Muscle of back (tissue), 13 donors: ENCODE measurements at places on chromosomes 6 and 20.

DNA sequence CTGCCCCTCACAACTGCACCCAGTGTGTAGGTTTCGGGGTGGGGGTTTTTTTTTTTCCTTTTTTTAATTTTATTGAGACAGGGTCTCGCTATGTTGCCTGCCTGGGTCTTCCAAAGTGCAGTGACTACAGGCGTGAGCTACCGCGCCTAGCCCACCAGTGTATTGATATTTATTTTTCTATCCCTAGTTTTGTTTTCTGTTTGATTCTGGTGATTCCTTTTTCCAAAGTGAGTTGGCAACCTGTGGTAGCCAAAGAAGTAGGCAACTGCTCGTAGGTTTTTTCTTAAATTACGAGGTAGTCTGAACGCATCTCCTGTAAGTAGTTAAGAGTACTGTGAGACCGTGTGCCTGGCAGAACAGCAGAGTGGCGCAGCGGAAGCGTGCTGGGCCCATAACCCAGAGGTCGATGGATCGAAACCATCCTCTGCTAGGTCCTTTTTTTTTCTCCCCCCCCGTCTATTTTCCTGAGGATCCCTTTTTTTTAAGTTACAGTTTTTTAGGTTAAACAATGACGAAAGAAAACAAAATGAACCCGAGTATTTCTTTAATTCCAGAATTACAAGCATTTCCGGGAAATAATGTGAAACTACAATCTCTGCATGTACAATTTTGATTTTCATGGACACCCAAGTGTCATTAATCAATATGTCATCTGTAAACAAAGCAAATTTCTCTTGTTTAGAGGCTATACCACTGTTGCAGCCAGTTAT is 78.7 kb upstream of the BTN3A2 start:
- peak; percentile 95 for DNase-seq

DNA sequence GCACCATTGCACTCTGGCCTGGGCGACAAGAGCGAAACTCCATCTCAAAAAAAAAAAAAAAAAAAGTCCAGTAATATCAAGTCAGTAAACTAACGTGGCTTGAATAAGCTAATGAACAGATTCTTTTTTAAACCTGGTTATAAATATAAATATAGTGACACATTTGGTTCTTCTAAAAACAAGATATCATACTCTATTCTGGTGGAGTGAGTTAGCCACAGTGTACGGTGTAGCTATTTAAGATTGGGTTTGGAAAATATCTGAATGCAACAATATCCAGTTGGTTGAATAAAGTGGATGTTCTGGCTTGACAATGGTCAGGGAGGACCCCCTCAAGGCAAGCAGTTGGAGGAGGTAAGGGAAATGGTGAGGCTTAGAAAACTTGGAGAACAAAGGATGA is 5.9 kb upstream of the DEK start:
- DNase-seq, result no peak

DNA sequence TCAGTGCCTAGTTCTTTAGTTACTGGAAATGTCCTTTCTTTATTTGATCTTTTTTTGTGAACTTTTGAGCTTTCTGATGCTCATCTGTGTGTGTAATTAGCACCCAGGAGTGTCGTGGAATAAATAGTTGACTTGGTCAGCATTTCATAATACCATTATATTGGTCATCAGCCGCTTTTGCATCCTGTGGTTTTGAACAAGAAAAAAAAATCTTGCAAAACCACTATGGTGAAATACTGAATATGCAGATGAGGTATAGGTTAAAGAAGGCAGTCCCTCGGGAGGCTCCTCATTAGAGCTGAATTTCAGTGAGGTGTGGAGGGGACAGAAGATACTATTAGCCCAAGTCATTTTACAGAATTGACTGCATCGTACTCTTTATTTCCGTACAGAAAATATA is 90.1 kb downstream of the FOXO3 start:
- DNase-seq, result no peak

- no peak for DNase-seq
Measured at GRCh38 chr6:136158971-136159370, 91.1 kb downstream of the MTFR2 start.

GRCh38 chr6:125781314-125781868 is 9.4 kb upstream of the NCOA7 start:
- no peak for DNase-seq

GRCh38 chr20:2767768-2768631 is 32.4 kb downstream of the CPXM1 start:
- no peak for DNase-seq

GRCh38 chr6:5203546-5203945 is 57.2 kb downstream of the LYRM4 start:
- peak; percentile 60 for DNase-seq

GRCh38 chr6:31204751-31205145 is 34.3 kb upstream of the POU5F1 start:
- DNase-seq, result no peak

DNA sequence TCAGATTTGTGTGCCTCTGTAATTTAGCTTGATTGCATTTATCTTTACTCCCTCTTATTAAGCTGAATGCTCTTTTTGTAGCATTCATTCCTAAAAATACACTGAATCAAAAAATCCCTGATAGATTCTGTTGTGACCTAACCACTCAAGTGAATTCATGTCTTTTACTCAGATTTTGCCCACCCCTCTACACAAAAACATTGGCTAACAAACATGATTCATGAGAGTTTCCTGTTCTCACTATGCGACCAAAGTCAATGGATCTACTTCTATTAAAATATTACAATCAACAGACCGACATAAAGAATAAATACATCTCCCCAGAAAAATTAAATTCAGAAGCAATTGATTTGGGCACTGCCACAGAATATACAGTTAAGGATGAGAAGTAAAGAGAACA is 99.5 kb upstream of the THEMIS start:
- no peak for DNase-seq

DNA sequence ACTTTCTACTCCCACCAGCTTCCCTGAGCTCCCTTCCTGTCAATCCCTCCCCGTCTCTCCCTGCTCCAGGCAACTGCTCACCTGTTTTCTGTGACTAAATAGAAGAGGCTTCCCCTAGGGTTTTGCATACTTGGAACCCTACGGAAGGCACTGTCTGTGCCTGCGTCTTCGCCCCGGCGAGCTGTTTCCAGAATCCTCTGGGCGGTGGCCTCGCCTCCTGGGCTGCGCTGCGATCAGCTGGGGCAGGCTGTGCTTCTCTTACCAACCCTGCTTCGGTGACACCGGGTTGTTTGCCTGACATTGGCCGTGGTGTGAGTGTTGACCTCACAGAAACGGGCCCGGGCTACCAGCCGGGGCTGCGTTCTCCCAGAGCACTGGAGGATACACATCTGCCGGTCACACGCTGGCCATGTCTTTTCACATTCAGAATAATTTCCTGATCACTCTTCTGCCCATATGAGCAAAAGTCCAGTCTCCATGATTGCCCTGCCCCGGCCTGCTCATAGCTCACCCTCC is 29.4 kb upstream of the CCR6 start:
- DNase-seq, result no peak

GRCh38 chr20:64068386-64069208 is 5.6 kb downstream of the TCEA2 start:
- no peak for DNase-seq

DNA sequence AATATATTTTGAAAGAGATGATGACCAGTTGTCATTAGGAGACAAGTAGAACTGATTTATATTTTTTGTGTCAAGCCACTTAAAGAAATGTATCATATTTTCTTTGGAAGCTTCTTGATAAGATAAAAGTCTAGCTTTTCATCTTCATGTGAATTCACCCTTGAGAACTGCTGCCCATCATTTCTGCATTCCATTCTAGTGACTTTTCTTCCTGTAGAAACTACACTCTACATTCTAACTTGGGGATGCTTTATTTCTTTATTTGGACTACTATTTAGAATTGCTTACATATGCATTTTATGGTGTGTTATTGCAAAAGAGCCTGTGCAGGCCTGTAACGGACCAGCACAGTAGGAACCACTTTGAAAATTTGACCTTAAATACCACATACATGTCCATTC is 335.0 kb upstream of the KCNQ5 start:
- no peak for DNase-seq

DNA sequence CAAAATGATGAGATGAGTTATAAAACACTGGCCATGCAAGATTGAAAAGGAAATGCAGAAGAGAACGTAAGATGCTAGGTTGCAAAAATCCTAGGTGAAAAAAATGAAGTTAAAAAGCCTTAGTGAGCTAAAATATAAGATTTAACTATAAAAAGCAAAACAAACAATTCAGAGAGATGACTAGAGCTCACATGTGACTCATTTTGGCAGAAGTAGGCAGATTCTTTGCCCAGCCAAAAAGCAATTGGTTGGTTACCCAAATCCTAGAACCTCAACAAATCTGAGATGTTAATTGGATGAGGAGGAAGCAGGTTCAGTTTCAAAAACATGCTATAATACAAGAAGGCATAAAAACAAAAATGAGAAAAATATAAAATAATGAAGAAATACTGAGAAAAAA is 249.1 kb downstream of the OGFRL1 start:
- no peak for DNase-seq

DNA sequence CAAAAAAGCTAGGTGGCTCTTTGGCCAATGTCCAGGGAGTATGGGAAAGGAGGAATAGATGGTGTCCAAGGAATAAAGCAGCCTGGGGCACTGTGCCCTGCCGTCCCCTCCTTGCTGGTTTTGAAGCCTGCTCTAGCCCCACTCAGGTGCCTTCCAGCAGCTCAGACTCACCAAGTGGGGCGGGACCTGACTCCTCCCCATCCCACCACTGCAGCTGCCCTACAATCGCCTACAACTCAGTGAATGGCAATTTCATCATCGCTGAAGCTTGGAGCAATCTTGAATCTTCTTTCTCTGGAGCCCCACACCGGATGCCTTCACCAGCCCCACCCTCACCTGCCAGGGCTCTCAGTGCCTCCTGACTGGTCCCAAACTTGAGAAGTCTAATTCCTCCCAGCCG is 56.4 kb upstream of the NXT1 start:
- no peak for DNase-seq

- no peak for DNase-seq
Measured at GRCh38 chr6:90199900-90200299, 96.7 kb downstream of the BACH2 start.

DNA sequence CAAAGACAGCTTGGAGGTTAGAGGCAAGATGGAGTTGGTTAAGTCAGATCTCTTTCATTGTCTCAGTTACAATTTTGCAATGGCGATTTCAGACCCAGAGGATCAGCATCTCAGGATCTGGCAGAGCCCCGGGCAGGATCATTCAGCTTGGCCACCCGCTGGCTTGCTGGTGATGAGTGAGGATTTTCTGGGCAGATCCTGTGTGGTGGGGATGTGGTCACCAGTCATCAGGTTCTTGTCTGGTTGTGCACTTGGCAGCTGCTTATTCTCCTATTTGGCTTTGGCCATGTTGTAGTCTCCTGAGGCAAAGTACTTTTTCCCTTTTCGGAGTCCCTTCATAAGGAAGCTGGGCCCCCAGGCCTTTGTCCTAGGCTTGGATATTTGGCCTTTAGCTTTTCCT is 953.9 kb downstream of the KIF16B start:
- no peak for DNase-seq

- DNase-seq, result peak; percentile 64
Measured at GRCh38 chr6:138795809-138796603, at the start of gene ECT2L. Gene ECT2L (plus strand): TSS chr6:138796087. CDS start chr6:138813275, 17,188 bp downstream.

DNA sequence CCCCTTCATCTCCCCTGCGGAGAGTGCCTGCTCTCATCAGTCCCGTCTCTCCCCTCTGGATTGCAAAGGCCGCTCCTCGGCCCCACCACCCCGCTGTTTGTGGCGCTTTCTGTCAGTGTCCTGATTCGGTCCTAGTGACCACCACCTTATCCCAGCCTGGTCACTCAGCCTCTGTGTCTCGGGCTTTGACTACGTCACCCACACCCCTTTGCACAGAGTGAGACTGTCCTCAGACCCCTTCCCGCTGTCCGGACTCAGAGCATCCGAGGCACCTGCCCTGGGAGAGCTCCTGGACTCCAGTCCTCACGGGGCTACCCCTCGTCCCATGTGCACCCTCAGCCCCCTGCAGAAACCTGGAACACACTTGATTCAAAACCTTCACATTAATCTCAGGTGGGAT is 380.2 kb downstream of the TAF4 start:
- no peak for DNase-seq
